ENCODE measurements at places on chromosomes 12 and 14.

- no peak for DNase-seq
These were observed 421 bp downstream of the GLT1D1 start for GRCh38 chr12:128853600-128854197.

GRCh38 chr12:128609861-128610260 is 213.9 kb downstream of the SLC15A4 start:
- no peak for DNase-seq

DNA sequence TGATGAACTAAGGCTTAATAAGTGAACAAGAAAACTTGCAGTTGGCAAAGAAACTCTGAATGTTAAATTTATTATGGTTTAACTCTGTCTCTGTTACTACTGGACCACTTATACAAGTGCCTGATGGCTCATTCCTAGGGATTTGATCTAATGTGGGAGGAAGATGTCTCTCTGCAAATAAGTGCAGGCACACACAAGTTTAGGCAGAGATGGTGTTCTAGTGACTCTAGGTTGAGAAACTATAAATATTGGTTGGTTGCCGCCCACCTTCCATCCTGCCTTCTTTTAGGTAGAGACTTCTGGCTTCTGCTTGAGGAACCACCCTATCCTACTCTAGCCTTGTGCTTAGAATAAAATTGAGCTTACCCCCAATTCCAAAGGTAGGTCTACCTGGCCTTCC is 256.2 kb downstream of the PAWR start:
- DNase-seq: no peak

DNA sequence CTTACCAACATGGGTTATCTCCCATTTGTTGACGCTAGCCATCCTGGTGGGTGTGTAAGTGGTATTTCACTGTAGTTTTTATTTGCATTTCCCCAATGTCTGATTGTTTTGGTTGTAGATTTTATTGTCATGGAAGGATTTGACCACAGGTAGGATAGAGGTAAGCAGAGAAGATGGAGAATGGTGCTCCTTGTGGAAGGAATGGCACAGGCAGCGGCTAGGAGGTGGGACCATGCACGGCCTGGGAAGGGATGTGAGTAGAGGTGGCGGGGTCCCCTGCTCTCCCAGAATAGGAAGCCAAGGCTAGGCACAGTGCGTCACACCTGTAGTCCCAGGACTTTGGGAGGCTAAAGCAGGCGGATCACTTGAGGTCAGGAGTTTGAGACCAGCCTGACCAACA is 41.4 kb downstream of the PHETA1 start:
- DNase-seq: no peak

- no peak for DNase-seq
These were observed 172.4 kb upstream of the LMNTD1 start for GRCh38 chr12:25725470-25725869.

GRCh38 chr14:70884595-70885342 is 22.5 kb upstream of the PCNX1 start:
- no peak for DNase-seq

GRCh38 chr12:6280672-6281071 is 29.8 kb upstream of the PLEKHG6 start:
- DNase-seq: no peak

GRCh38 chr12:113693693-113694092 is 222.0 kb upstream of the LHX5 start:
- no peak for DNase-seq

- no peak for DNase-seq
These were observed 2.1 kb upstream of the BLOC1S1 start for GRCh38 chr12:55713721-55714120.

Measured in activated T-helper 1 cell treated with anti-CD3 and anti-CD28 coated beads, Interleukin-12 subunit alpha, Interleukin-12 subunit beta, Interleukin-2, Interleukin-4 antibody, amounts not matched to agents 30 ng/mL and 10 ng/mL and 1 ng/mL, durations not matched to agents 14 hours and 24 hours and 36 hours (primary cell).